Right cardiac atrium (tissue), 5 donors: ENCODE measurements at places on chromosomes 5 and 9. TPM values are rescaled to one million over a fixed set of nuclear protein-coding genes. Genes with fewer than 3 reads are reported as not detected.

- no peak for DNase-seq
These were observed 27.8 kb upstream of the ELL2 start for GRCh38 chr5:95989283-95990048.

GRCh38 chr9:97321691-97322090, 14.2 kb downstream of the CCDC180 start:
- no peak for DNase-seq

DNA sequence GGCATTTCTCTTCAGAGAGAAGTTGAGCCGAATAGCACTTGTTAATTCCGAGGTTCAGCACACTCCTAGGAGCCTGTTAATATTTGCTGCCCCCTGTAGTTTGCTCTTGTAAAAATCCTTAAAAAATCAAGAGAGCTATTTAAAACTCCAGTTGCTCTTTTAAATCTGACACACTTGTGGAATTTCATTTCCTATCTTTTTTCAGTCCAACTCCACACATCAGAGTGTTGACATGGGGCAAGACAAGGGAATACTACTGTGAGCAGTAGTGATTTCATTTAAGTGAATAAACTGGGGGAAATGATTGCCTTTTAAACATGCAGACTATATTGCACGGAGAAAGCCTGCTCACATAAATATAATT, 1096.3 kb upstream of the DMAC1 start:
- no peak for DNase-seq

GRCh38 chr5:130762031-130762430, 403.0 kb downstream of the HINT1 start:
- no peak for DNase-seq

- no peak for DNase-seq
These were observed 65.5 kb downstream of the GNG10 start for GRCh38 chr9:111726949-111727348.

HRH2 gene
- total RNA-seq = 37.5 TPM

RANBP3L gene
- 2.7 TPM for total RNA-seq

DNA sequence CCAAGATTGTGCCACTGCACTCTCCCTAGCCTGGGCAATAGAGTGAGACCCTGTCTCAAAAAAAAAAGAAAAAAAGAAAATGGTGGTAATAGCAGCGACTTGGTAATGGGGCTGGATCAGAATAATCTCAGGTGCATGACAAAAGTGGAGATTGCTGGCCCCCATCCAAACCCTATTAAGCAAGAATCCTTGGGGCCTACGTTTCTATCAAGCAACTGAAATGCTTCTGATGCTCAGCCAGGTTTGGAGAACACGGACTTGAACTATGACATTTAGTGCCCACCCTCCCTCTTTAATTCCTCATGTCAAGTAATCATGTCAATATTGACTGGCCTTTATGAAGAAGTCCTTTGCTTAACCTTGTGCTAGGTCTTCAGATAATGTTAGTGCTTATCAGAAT, 6.6 kb downstream of the C5orf52 start:
- no peak for DNase-seq

DNA sequence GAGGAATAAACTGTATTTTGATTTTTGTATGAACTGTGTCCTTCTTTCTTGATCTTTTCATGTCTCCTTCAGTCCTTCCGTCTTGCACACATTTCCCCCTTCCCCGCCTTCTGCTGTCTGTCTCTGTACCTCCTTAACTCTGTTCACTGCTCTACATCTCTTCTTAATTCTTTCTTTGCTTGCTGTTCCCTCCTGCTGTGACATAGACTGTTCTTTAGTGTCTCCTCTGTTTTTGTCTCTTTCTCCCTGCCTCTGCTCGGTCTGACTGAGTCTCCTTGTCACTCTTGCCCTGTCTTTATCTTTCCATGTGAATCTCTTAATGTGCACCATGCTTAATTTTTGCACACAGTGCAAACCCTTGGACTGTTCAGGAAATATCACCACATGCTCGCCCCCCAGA, 113.0 kb downstream of the TRIM32 start:
- DNase-seq = no peak

SPATA31D4 gene
- not detected for total RNA-seq

GRCh38 chr5:160039810-160040470, 31.0 kb downstream of the TTC1 start:
- no peak for DNase-seq

GRCh38 chr9:129353697-129354336, 175.8 kb upstream of the IER5L start:
- no peak for DNase-seq

- no peak for DNase-seq
These were observed 22.5 kb upstream of the S1PR3 start for GRCh38 chr9:88968799-88969198.

- no peak for DNase-seq
These were observed 243.6 kb upstream of the HAPLN1 start for GRCh38 chr5:83964271-83964670.

ZBED3 gene
- total RNA-seq = 10.0 TPM

DNA sequence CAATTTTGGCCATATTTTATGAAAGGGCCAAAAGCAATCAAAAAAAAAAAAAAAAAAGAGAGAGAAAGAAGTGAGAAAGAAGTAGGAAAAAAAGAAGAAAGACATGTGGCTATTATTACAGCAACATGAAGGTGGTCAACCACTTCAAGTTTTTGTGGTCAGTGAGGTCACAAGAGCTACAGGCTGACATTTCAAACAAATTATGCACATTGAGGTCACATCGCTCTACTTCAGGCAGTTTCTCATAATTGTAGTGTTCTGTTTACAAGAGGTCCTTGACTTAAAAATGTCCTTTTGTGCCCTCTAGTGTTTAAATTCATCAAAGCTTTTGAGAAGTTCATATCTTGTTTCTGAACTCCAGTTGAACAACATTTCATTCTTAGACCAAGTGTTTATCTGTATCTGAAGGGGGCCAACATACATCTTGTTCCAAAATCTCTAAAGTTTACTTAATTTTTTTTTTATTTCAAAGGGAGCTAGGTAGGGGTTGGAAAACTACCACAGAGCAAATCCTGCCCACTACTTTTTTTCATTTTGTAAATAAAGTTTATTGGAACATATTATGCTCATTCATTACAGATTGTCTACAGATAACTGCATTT, 513.1 kb downstream of the PDE4D start:
- DNase-seq = no peak
